ENCODE measurements at places on chromosomes 12 and 14.

- DNase-seq = no peak
These were observed 95.6 kb downstream of the VCPKMT start for GRCh38 chr14:50020799-50021198.

GRCh38 chr14:21978184-21978998 lies 304.8 kb upstream of the OR4E1 start:
- no peak for DNase-seq

DNA sequence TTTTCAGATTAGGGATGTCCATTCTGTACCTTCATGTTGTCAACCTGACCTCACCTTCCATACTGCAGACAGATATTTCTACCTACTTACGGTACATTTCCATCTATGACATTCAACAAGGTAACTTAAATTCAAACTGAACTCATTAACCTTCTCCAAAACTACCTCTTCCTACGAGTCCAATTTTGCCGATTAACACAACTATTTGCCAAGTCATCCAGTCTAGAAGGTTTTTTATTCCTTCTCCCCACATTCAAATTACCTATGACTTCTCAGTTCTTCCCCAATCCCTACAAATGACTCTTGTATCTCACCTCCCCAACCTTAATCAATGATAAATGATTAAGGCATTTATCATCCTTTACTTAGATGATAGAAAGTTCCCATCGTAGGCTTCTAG lies 23.6 kb downstream of the SPTSSA start:
- DNase-seq = no peak

- no peak for DNase-seq
These were observed 118.3 kb downstream of the VEZT start for GRCh38 chr12:95335948-95336347.

DNA sequence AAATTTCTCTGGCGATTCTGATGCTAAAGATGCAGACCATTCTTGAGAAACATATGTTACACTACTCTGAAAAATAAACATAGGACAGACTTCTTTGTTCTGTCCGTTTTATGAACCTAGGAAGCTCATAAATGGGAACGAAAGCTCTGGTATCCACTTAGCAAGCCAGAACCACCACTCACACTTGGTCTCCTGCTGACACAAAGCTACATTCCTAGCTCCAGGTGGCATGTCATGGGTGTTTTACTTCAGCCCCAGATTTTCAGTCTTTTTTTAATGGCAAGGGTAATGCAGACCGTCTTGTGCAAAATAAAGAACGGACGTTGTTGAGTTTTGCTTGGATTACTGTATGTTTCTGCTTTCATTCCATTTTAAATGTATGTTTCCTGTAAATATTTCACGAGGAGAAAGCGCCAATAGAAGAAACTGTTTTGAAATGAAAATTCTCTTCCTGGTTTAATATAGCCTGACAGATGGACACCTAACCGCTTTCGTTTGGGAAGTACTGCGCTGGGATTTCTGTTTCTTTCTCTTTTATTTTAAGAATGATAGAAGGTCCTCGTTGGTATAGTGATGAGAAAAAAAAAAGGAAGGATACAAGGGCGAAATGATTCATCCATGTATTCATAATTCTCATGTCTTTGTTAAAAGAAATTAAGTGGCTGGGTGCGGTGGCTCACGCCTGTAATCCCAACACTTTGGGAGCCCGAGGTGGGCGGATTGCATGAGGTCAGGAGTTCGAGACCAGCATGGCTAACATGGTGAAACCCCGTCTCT lies 871 bp upstream of the COQ5 start:
- peak; percentile 31 for DNase-seq

DNA sequence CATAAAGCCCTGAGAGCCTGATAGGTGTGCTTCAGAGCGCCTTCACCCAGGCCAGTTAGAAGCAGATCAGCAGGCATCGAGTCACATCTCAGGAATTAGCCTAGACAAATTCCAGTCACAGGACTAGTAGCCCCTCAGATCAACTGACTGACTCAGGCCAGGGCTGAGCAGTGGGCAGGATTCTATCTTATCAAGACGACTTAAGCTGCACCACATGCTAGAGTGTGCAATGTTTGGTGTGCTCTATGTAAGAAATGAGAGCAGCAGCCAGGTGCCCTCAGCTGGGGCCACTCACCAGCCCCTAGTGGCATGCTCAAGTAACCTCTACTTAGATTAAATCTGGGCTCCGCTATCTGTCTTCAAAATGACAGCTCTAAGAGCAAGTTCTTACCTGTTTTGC lies 19.7 kb upstream of the NGB start:
- DNase-seq = no peak

GRCh38 chr14:74203639-74204038 lies 35.6 kb upstream of the VSX2 start:
- DNase-seq = no peak

DNA sequence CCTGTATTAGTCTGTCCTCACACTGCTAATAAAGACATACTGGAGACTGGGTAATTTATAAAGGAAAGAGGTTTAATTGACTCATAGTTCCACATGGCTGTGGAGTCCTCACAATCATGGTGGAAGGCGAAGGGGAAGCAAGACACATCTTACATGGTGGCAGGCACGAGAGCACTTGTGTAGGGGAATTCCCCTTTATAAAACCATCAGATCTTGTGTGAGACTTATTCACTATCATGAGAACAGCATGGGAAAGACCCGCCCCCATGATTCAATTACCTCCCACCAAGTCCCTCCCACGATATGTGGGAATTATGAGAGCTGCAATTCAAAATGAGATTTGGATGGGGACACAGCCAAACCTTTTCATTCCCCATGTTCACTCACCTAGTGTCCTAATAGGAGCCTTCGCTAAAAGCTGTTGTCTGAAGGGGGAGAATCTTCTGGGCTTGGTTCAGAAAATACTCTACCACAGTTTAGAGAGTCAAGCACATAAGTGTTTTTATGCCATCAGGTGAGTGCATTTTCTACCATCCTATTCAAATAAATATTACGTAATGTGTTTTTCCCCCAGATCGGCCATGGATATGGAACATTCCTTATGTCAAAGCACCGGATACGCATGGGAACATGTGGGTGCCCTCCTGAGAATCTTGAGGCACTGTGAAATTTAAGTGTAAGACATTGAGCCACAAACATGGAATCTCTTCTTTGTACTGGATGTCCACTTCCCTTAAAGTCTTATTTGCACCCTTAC lies 19.1 kb upstream of the KCNK13 start:
- no peak for DNase-seq

GRCh38 chr14:35992816-35993683 lies 166.9 kb downstream of the BRMS1L start:
- DNase-seq = no peak

DNA sequence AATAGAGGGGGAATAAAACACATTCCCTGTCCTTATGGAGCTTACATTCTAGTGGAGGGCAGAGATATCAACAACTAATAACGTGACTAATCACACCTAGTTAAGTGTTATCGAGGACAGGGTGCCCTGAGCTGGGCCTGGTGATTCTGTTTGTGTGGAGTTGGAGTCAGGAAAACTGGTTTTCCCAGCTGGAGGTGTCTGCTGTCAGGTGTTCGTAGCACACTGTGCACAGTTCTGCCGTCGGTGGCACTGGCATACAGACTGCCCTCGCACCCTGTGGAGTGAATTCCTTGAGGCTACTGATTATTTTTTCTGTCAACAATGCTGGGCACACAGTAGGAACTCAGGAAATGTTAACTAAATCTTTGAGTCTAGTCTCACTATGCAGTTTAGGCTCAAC lies 900 bp upstream of the MTERF2 start:
- DNase-seq = no peak

GRCh38 chr14:29489911-29490425 lies 437.7 kb downstream of the PRKD1 start:
- no peak for DNase-seq

GRCh38 chr14:102255401-102256190 lies 49.4 kb downstream of the MOK start:
- DNase-seq = no peak

DNA sequence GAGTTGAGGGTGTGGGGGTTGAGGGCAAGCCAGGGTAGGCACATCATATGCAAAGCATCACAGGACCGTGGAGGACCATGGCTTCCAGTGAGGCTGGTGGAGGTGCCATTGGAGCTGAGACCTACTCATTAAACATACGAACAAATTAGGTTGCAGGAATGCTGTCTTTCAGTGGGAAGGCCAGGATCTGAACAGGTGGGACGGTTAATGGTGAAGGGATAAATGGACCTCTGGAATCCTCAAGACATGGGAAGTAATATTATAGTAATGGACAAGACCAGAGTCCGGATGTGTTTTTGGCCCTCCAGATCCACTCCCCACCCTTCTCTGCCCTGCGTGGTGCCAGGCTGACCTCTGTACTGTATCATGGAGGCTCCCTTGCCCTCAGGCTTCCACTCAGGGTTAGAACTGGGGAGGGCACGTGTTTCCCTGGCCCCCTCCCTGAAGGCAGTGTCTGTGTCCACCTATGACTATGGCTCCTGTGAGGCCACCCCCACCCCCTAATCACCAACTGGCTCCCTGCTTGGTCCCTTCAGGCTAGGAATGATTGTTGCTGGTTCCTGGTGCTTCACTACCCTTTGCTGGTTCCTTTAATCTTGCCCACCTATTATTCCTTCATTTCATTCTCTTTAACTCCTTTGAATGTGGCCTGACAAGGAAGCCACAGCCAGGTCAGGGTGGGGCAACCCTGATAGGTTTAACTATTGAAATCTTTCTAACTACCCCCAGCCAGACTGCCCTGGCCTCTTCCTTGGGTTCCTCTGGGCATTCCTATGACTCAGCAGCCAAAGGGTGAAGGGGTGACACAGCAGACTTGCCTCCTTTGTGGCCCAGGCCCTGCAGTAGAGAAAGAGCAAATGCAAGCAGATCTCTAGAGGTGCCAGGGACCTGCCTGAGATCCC lies 10.7 kb downstream of the DHRS2 start:
- no peak for DNase-seq

DNA sequence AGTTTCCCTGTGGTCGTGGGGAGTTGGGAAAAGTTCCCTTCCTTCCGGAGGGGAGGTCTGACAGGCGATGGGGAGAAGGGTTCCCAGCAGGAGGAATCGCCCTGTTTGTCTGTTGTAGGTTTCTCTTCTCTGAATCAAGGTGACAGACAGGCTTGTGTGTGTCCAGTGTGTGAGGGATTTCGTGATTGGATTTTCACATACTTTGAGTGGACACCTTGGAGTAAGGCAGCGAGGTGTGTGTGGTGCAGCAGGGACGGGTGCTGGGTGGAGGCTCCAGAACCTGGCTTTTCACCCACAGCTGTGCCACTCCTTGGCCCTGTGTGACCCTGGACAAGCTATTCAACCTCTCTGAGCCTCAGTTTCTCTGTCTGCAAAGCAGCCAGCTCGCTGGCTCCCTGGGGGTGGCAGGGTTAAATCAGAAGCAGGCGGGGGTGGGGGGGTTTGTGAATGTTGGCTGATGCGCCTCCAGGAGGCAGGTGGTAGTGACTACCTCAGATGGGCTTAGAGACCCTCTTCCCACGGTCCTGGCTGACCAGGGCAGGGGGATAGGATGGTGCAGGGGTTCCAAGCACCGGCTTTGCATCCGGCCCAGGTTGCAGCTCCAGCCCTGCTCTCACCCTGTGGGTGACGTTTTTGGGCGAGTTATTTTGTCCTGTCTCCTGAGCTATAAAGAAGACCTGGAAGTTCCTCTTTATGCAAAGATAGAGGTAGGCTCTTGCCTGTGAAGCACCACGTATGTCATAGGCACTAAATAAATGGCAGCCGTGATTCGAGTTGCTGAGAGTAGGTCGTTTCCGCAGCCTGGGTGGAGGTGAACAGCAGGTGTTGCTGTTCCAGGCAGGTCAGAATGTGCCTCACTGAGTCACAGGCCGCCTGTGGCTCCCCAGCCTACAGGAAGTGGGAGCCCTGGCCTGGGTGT lies 679 bp downstream of the BDKRB2 start:
- peak; percentile 13 for DNase-seq

All from left hindlimb (tissue), 1 donor.